HFFc6 (cell line): ENCODE measurements at places on chromosomes 3 and 15. TPM values are rescaled to one million over a fixed set of nuclear protein-coding genes. Genes with fewer than 3 reads are reported as not detected.

DNA sequence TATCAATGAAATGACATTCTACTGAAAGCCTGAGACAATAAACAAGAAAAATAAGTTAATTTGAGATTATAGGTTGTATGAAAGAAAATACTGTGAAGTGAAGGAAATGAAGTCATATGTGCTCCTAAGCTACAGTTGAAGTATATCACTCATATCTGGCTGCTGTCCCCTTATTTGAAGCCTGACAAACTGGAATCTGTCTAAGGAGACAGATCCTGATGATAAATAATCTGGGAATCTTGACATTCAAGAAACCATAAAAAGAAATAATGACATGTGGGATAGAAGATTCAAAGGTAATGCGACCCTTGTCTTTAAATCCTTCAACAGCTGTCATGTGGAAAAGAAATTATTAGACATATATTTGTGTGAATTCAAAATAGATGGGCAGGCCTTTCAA, 424.5 kb upstream of the LMCD1 start:
- no peak overlapping the region for H3K27ac ChIP-seq
- H3K4me3 ChIP-seq, result no peak overlapping the region
- no peaks in the 10 kb centered on the region for H3K4me1 ChIP-seq
- no peaks in the 10 kb centered on the region for H3K27me3 ChIP-seq

GRCh38 chr3:37689645-37690356, 171.9 kb upstream of the CTDSPL start:
- H3K27me3 ChIP-seq, result peaks cover 11% of the 10 kb centered on the region
- H3K27ac ChIP-seq, result no peak overlapping the region
- no peak for DNase-seq
- H3K4me1 ChIP-seq, result no peaks in the 10 kb centered on the region

GRCh38 chr15:27796405-27797320, 302.5 kb downstream of the OCA2 start:
- H3K4me1 ChIP-seq, result no peaks in the 10 kb centered on the region; the same call in 1 of the 2 replicates
- no peak for DNase-seq
- no peaks in the 10 kb centered on the region for H3K36me3 ChIP-seq

- peak overlapping the region; percentile 22; the same call in 1 of the 2 replicates for H3K27ac ChIP-seq
- H3K4me1 ChIP-seq, result peaks cover 40% of the 10 kb centered on the region
- no peaks in the 10 kb centered on the region for H3K36me3 ChIP-seq
- peak; percentile 47 for DNase-seq
- H3K27me3 ChIP-seq, result peaks cover 9% of the 10 kb centered on the region
These were observed 172.6 kb upstream of the UMPS start for GRCh38 chr3:124557433-124558232.

TTC23 gene
- 11.9 to 15.3 TPM (median 13.9 TPM) in 3 replicates for total RNA-seq

DNA sequence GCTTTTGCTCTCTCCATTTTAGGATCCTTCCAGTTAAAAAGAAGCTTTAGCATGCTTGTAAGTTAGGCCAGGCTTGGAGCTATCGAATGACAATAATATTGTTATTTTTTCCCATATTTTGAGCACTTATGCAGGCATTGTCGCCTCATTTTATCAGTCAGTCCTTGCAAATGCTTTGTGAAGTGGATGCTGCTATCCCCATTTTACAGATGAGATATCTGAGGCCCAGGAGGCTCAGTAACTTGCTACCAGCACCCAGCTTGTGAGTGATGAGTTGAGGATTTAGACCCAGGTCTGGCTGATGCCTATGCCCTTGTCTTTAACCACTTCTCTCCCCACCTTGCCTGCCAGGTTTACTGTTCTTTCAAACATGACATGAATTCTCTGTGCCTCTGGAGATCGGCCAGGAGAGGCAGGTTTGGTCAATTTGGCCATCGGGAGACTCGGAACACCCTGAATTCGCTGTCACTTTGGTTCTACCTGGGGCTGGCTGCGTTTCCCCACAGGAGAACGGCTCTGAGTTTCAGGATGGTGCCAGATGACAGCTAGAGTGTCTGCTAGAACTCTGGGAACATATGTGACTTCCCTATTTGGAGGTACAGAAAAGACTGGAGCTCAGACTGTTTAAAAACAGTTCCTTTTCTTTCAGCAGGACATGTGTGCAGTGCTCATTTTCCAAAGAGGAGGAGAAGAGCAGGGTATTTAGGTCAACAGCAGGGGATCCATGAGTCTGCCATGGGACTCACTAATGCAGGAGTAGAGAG, 25.5 kb upstream of the ZNF710 start:
- no peaks in the 10 kb centered on the region for H3K4me1 ChIP-seq
- H3K36me3 ChIP-seq, result no peaks in the 10 kb centered on the region
- DNase-seq, result no peak

ZNF80 gene
- not detected in 3 replicates for total RNA-seq

GRCh38 chr15:70340494-70340870, 242.8 kb upstream of the TLE3 start:
- no peaks in the 10 kb centered on the region for H3K4me1 ChIP-seq
- H3K4me3 ChIP-seq, result no peak overlapping the region
- no peak overlapping the region for H3K27ac ChIP-seq
- peaks cover 55% of the 10 kb centered on the region for H3K27me3 ChIP-seq

ROBO2 gene
- total RNA-seq, result 0.17 and 0.42 TPM in 2 replicates

GRCh38 chr3:87320756-87321626, 44.6 kb upstream of the POU1F1 start:
- no peak overlapping the region for H3K27ac ChIP-seq
- H3K36me3 ChIP-seq, result no peaks in the 10 kb centered on the region
- H3K4me1 ChIP-seq, result peaks cover 15% of the 10 kb centered on the region
- H3K4me3 ChIP-seq, result no peak overlapping the region
- peaks cover 15% of the 10 kb centered on the region for H3K27me3 ChIP-seq
- DNase-seq, result no peak

DNA sequence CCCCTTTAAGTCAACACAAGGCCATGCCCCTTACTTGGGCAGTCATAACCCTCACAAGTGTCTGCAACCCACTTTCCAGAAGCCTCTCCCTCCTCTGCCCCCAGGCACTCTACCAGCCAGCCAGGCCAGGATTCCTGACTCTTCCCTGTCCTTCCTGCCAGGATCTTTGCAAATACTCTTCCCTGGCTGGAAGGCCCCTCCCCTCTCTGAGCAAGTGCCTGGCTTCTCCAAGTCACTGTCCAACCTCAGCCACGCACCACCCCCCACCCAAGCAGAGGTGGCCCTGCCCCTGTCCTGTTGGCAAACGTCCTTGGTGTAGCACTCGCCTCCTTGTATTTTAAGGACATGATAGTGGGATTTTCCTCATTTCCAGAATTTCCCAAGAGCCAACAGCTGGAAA, 54.7 kb upstream of the USP3 start:
- DNase-seq, result no peak
- no peaks in the 10 kb centered on the region for H3K36me3 ChIP-seq
- peaks cover 3% of the 10 kb centered on the region for H3K27me3 ChIP-seq
- peaks cover 12% of the 10 kb centered on the region for H3K4me1 ChIP-seq
- no peak overlapping the region for H3K27ac ChIP-seq
- H3K4me3 ChIP-seq, result no peak overlapping the region

SPG11 gene
- total RNA-seq, result 28.0 to 33.5 TPM (median 33.1 TPM) in 3 replicates

GRCh38 chr3:192917028-192917403, 640 bp downstream of the MB21D2 start:
- H3K27ac ChIP-seq, result peak overlapping the region; percentile 98
- peaks cover 2% of the 10 kb centered on the region; the same call in 1 of the 2 replicates for H3K27me3 ChIP-seq
- H3K4me3 ChIP-seq, result peak overlapping the region; percentile 100
- DNase-seq, result peak; percentile 63
- H3K36me3 ChIP-seq, result peaks cover 27% of the 10 kb centered on the region

RTP3 gene
- total RNA-seq, result not detected in 2 replicates

ZNF860 gene
- 0.08 to 0.37 TPM (median 0.14 TPM) in 3 replicates for total RNA-seq

EFCAB12 gene
- 0.12 TPM in 1 of 3 replicates, not detected in the others for total RNA-seq

GRCh38 chr15:31499236-31499952, 172.8 kb downstream of the KLF13 start:
- H3K4me3 ChIP-seq, result no peak overlapping the region
- no peaks in the 10 kb centered on the region for H3K36me3 ChIP-seq
- peaks cover 16% of the 10 kb centered on the region for H3K4me1 ChIP-seq
- peaks cover 31% of the 10 kb centered on the region for H3K27me3 ChIP-seq
- no peak for DNase-seq

- DNase-seq, result no peak
- no peak overlapping the region for H3K27ac ChIP-seq
- peaks cover 10% of the 10 kb centered on the region; the same call in 1 of the 2 replicates for H3K36me3 ChIP-seq
- H3K4me3 ChIP-seq, result peak overlapping the region; percentile 15; the same call in 1 of the 2 replicates
These were observed 2.9 kb downstream of the FOXL2 start for GRCh38 chr3:138943724-138944653.

DNA sequence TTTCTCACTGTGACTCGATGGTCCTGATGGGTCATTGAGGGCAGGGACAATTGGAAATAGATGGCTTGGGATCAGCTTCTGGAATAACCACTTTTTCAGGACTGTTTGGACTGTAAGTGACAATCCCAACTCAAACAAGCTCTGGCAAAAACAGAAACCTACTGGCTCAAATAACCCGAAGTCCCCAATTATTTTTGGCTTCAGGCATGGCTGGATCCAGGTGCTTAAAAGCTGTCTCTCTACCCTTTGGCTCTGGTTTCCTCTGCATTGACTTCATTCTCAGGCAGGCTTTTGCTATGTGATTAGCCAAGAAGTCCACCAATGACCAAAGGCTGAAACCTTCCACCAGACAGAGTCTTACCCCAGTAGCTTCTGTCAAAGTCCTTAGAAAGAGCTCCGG, 92.9 kb upstream of the PRR23E start:
- H3K4me1 ChIP-seq, result no peaks in the 10 kb centered on the region
- DNase-seq, result no peak
- no peak overlapping the region for H3K27ac ChIP-seq
- H3K36me3 ChIP-seq, result no peaks in the 10 kb centered on the region

- H3K4me3 ChIP-seq, result no peak overlapping the region
- H3K27ac ChIP-seq, result no peak overlapping the region
- H3K36me3 ChIP-seq, result no peaks in the 10 kb centered on the region
- H3K4me1 ChIP-seq, result peaks cover 15% of the 10 kb centered on the region; the same call in 1 of the 2 replicates
- H3K27me3 ChIP-seq, result peaks cover 12% of the 10 kb centered on the region
These were observed 30.2 kb upstream of the SLCO2A1 start for GRCh38 chr3:134059671-134060560.

DNA sequence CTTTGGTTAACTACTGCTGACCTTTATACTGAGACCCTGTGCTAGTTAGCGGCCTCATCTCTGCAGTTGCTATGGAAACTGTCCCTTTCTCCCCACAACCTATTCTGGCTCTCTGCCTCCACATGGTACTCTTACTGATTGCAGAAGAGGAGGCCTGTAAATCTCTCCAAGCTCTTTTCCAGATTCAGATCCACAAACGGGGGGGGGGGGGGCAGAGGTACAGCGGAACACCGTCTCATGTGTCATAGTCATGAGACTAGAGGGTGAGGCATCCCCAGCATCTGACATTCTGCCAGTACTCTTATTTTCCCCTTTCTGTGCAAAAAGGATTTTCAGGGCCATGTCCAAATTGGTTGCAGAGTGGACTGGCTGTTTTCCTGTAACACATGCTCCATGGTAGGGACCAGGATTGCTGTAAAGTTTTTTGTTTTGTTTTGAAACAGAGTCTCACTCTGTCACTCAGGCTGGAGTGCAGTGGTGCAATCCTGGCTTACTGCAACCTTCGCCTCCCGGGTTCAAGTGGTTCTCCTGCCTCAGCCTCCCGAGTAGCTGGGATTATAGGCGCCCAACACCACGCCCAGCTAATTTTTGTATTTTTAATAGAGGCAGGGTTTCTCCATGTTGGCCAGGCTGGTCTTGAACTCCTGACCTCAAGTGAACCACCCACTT, 8.3 kb upstream of the MAP1A start:
- peaks cover 78% of the 10 kb centered on the region for H3K4me1 ChIP-seq
- no peaks in the 10 kb centered on the region for H3K36me3 ChIP-seq
- H3K27ac ChIP-seq, result peak overlapping the region; percentile 97
- no peaks in the 10 kb centered on the region for H3K27me3 ChIP-seq

DNA sequence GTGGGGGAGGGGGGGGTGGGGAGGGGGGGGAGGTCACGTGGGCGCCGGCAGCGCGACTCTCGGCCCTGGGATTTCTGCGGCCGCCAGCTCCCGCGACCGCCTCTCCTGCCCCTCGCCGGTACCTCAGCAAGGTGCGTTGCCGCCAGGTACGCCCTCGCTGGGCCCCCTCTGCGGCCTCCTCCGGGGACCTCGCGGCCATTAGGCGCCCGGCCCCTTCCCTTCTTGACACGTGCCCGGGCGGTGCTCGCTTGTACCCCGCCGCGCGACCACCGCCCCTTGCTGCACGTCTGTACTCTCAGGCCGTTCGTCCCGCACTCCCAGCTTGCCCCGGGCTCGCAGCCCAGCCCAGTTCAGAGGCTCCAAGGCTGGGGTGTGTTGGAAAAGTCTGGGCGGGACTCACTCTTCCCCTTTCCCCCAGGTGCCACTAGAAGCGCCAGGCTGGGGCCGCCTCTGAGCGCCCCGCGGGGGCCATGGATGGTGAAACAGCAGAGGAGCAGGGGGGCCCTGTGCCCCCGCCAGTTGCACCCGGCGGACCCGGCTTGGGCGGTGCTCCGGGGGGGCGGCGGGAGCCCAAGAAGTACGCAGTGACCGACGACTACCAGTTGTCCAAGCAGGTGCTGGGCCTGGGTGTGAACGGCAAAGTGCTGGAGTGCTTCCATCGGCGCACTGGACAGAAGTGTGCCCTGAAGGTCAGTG, at the start of gene MAPKAPK3:
TSS of gene MAPKAPK3 (plus strand) at position 56 of the 696 bp plus-strand sequence. CDS start at position 471, 415 bp downstream.
- no peak for DNase-seq
- H3K4me3 ChIP-seq, result peak within 1 kb of the TSS; percentile 89
- H3K4me1 ChIP-seq, result peaks cover 48% of the 10 kb centered on the region
- peaks cover 3% of the 10 kb centered on the region; the same call in 1 of the 2 replicates for H3K27me3 ChIP-seq

- H3K4me3 ChIP-seq, result no peak overlapping the region
- no peak overlapping the region for H3K27ac ChIP-seq
- H3K36me3 ChIP-seq, result 0 out of 2 replicates have a peak, but pooled peaks cover 7% of the 10 kb centered on the region
- H3K27me3 ChIP-seq, result peaks cover 12% of the 10 kb centered on the region
These were observed 18.5 kb downstream of the PATL2 start for GRCh38 chr15:44692659-44693058.

TPRG1 gene
- total RNA-seq, result not detected in 2 replicates
